Ascending aorta (tissue), 2 donors: ENCODE measurements at places on chromosomes 4 and X.
A peak's percentile ranks its signal among the peaks of the same experiment; 100 is the strongest.

GRCh38 chr4:184937030-184937710 is 81.1 kb upstream of the HELT start:
- DNase-seq: no peak

GRCh38 chr4:6856391-6856790 is 53.2 kb upstream of the TBC1D14 start:
- DNase-seq: no peak

GRCh38 chrX:129769467-129770154 is 10.1 kb upstream of the SASH3 start:
- no peak for DNase-seq

DNA sequence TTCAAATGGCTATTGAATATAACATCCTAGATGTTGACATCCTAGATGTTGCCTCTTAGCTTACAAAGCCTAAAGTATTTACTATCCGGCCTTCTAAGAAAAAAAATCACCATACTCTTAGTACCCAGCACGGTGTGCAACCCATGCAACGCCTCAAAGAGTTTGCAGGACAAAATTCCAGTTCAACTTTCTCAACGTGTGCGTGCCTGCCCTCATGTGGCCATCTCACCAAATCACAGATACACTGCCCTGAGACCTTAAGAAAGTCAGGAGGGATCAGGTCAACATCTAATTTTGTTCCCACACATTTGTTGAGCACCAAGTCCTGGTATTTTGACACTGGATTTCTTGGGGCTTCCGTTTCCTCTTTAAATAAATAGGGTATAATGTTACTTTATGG is 68.3 kb downstream of the CRMP1 start:
- DNase-seq: no peak

GRCh38 chrX:123361371-123361770 is 177.3 kb downstream of the GRIA3 start:
- DNase-seq: no peak

DNA sequence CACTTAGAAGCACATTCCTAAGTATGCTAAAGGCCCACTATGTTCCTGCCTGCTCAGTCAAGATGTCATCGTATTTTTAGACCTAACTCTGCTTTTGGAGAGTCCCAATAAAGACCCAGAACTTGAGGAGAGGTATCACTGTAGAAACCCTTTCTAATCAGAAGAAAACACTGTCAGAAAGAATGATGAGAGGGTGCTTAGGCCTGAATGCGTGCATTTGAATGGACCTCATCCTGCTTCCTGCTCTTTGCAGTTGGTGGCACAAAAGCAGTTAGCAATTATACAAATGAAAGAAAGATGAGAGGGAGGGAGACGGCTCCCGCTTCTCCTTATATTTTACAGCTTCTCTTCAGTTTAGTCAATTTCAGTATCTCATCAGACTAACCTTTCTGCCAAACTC is 987.2 kb downstream of the CCSER1 start:
- no peak for DNase-seq

GRCh38 chr4:89482251-89482650 is 174.7 kb upstream of the GPRIN3 start:
- DNase-seq: no peak

DNA sequence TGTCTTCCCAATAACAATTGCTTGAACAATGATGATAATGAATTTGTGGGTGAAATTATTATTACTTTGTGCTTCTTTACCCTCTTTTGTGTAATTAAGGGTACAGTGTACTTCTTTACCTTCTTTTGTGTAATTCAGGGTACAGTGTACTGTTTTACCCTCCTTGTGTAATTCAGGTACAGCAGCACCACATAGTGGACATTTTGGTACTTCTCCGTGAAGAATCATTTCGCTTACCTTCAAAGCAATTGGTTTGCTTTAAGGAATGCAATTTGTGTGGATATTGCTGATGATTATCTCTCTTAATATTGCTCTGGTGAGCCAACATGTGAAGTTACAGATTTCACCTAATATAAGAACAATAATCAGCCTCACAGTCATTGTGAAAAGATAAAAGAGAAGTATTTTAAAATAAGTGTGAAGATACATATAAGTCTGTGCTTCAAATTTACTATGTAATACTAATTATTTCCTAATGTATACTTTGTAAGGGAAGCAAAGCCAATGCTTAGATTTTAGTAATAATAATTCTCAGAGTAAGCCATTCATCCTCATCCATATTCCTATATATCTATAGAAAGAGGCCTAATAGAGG is 27.2 kb upstream of the SEC24B start:
- no peak for DNase-seq

- DNase-seq: no peak
Measured at GRCh38 chrX:13965531-13965930, 64.2 kb downstream of the GEMIN8 start.

GRCh38 chr4:100190643-100191600 is 654 bp upstream of the DDIT4L start:
- DNase-seq: no peak

- no peak for DNase-seq
Measured at GRCh38 chr4:93749292-93749761, 79.2 kb upstream of the ATOH1 start.

- no peak for DNase-seq
Measured at GRCh38 chr4:178693816-178694215, 1251.6 kb upstream of the AGA start.

GRCh38 chr4:48538358-48538757 is 48.3 kb downstream of the ZAR1 start:
- no peak for DNase-seq

GRCh38 chr4:142265536-142265935 is 580.6 kb downstream of the INPP4B start:
- peak; percentile 66 for DNase-seq

DNA sequence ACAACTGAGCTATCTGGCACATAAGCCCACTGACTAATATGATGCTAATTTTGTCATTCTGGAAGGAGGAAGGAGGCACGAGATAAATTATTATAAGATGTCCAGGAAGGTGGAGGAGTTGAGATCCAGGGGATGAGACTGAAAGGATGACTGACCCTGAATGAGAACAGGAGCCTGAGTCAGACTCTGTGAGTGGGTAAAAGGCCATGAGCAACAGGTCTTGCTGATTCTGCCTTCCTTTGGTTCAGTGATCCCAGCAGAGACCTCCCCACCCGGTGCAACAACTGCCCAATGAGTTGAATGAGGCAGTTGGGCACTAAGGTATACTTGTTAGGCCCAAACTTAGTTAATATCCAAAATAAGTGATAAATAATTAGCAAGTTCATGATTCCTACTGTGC is 238.1 kb upstream of the GPC4 start:
- DNase-seq: no peak

- no peak for DNase-seq
Measured at GRCh38 chrX:71128915-71129765, 10.7 kb downstream of the MED12 start.

DNA sequence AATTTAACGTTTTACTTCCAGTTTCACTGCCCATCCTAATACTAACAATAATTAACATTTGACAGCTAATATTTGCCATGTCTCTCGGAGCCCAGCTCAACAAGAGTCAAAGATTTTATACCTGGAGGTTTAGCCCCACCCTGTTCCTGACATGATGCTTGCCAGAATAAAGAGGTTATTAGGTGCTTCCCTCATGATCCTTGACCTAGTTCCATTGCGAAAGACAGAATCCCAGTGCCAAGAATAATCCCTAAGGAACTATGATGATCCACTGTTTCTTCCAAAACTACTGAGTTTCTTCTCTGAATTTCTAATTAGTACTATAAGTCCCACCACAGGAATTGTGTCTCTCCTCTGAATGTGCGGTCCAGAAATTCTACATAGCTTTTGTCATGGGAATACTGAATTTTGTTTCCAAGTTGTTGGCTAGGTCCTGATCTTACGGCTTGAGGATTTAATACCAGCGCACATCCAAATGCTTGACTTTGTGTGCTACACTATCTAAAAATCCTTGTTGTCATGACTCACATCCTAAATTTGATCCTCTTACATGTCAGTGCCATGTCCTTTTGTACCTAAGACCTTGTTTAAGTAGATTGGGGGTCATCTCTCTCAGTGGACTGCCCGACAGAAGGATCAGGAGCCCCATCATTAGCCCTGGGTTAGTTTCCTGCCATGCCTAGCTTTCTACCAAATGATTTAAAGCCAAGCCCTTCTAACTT is 23.1 kb downstream of the ANTXR2 start:
- DNase-seq: no peak

DNA sequence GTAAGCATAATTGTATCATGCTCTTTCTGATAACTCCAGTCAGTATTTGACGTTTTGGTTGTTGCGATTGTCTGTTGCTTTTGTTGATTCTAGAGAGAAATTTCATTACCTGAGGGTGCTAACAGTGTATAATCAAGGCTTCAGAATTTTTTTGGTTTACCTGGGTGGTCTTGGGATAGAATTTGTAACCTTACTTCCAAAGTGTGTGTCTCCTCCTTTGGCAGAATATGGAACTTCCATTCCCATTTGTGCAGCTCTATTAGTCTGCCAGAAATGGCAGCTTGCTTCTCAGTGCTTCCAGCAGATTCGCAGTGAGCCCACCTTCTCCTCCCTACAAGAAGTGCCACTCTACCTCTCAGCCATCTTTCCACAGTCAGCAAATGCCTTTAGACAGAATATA is 5.3 kb downstream of the COPS4 start:
- DNase-seq: no peak

DNA sequence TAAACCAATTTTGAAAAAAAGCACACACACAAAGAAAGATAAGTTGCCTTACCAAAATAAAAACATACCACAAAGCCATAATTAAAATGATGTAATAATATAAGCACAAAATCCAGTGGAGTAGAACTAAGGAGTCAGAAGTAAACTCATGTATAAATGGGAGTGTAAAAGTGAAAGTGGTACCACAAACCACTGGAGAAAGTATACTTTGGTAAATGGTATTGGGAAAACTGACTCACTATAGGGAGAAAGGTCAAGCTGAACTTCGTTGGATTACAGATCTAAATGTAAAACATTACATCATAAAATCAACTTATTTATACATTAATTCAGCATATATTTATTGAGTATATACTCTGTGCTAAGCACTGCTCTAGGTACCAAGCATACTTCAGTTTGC is 46.3 kb upstream of the HHIP start:
- DNase-seq: no peak

DNA sequence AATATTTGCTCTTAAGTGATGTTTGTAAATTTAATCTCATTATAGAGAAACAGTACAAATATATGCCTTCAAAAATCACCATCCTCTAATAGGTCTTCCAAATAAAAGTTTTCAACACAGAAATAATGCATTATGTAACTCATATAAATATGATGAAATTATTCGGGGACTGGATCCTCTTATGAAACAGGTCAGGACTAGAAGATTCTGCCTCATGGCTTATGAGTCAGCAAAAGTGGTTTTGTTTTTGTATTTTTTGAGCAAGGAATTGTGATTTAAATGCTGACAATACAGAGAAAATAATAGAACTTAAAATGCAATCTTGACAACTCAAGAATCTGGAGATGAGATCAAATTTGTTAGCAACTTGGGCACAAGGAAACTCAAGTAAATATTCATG is 179.7 kb upstream of the NDP start:
- DNase-seq: no peak

- DNase-seq: no peak
Measured at GRCh38 chr4:70984589-70984988, 8.9 kb upstream of the DCK start.

DNA sequence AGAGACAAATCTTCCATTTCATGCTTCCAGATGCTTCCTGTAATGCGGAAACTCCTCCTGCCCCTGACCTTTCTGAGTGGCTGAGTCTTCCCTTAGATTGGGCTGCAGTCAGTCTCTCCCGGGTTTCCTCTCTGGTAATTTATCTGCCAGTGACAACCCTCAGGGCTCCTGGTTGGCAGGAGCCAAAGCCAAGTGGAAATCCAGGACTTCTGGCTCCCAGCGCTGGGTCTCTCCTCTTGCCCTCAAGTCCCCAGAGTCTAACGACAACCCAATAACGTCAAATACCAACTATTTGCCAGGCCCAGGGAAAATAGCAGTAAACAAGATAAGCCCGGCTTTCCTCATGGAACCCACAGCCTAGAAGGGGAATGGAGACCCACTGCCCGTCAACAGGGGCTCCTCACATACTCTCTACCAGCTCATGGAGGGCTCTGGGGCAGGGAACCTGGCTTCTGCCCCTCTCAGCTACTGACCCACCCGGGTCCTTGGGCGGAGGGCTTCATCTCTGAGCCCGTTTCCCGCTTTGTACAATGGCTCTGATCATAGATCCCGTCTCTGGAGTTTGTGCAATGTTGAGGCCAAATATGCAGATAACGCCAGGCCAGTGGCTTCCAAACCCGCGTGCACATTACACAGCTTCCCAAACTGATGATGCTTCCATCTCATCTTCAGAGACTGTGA is 1.1 kb upstream of the TBC1D14 start:
- no peak for DNase-seq

DNA sequence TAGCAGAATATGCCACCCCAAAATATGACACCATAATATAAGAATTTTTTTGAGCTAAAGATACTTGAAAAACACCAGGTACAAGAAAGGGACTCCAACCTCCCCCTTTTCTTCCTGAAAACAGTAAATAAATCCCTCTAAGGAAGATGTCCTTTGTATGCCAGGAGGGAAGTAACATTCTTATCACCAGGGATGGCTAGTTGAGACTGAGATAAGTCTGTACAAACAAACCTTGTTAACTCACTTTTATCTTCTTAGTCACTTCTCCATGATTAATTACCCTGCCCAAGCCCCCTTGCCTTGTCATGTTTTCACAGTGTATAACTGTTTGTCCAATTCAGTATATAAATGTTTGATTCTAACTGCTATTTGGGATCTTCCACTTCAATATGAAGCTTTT is 888.0 kb downstream of the PCDH18 start:
- no peak for DNase-seq

DNA sequence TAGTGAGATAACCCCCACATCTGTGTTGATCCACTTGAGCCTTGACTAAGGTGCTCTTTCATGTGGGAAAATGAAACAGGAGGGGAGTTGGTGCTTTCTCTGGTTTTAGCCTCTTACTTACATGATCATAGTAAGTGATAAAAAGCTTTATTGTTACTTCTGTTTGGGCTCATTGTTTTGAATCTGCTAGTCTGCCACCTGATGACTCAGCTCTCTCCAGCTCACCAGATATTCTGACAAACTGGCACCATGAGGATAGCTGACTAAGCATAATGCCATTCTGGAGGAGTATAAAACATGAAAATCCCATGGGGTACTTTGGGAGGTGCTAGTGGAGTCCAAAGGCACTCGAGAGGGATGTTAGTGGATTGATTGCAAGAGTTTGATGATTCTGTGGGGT is 824.0 kb downstream of the RAPGEF2 start:
- no peak for DNase-seq
